ENCODE measurements at places on chromosomes 11 and 22.

- DNase-seq, result no peak
Measured at GRCh38 chr11:7490054-7490453, 4.7 kb downstream of the OLFML1 start.

DNA sequence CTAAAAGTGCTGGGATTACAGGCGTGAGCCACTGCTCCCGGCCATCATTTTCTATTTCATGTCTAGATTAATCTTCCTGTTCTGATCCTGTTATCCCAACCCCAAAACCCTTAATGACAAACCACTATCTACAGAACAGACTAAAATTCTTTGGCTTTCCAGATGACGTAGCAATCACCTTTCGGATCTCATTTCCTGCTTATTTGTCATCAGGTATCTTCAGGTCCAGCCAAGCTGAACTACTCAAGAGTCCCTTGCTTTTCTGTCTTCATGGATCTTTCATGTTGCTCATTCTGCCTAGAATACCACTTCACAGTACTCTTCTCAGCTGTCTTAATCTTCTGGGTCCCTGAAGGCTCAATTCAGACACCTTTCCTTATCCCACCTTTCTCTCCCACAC lies 27.4 kb upstream of the IPO7 start:
- DNase-seq, result no peak

DNA sequence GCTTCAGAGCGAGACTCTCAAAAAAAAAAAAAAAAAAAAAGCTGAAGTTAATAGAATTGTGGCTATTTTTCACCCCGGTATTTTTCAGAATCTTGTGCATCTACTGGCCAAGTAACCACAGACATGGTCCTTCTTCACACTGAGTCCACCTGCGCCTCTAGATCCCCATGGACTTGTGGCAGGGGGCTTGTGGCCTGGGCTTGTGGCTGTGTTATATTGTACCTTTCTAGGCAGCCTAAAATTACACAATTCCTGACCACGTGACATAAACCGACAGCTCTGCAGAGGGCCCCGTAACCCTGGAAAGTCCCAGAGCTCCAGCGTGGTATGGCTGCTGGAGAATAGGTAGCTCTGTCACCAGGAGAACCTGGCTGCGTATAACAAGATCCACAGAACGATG lies 10.9 kb upstream of the NAALADL1 start:
- DNase-seq, result no peak

DNA sequence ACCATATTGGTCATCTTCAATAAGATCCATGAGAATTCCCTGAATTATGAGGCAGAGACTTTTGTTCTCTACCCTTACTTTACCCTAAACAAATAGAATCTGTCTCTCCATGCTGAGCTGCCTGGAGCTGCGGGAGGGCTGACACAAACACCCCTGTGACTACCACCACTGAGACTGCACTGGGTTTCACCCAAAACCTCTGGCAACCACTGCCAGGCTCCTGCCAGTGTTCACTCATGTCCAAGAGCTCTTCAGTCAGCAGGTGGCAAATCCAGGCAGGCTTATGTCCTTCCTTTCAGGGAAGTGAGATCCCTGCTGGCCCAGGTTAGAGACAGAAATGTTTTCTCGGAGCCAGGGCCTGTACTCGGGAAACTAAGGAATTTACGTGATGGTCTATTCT lies 1105.3 kb downstream of the LRRC4C start:
- DNase-seq, result no peak

GRCh38 chr11:114318361-114318760 lies 22.2 kb downstream of the NNMT start:
- no peak for DNase-seq

- no peak for DNase-seq
Measured at GRCh38 chr11:23696688-23697415, 800.0 kb upstream of the LUZP2 start.

DNA sequence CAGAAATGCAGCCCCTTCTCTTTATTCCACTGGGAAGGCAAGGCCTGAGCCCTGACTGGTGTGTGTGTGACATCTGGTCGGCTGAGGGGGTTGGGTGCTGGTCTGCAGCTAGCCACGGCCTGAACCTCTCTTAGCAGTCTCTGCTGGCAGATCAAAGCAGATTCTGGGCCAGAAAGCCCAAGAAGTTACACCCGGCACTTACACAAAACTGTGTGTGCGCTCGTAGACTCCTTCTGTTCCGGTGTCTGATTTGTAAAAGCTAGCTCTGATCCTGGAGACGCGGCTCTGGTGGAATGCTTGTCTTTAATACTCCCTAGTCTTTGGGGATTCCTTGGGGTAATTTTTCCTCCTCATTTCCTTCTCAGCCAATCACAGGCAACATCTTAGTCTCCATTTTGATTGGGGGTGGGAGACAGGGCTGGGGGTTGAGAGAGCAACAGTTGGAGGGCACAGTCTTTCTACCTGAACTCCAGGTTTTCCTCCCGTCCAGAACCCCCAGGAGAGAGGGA lies 5.5 kb downstream of the PKNOX2 start:
- no peak for DNase-seq

DNA sequence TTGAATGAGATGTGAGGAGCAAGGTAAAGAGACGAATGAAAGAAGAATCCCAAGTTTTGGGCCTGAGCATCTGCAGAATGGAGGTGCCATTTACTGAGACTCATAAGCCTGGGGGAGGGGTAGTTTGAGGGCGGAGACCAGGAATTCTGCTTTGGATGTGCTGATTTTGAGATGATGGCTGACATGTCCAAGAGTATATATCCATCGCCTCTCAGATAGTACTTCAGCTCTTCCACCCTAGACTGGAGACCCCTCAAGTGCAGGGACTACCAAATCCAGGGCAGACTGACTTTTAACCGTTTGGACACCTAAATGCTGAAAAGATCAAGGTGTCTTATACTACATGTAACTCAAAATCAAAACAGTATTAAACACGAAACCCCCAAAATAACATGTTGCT lies 1.3 kb upstream of the SDF2L1 start:
- no peak for DNase-seq

DNA sequence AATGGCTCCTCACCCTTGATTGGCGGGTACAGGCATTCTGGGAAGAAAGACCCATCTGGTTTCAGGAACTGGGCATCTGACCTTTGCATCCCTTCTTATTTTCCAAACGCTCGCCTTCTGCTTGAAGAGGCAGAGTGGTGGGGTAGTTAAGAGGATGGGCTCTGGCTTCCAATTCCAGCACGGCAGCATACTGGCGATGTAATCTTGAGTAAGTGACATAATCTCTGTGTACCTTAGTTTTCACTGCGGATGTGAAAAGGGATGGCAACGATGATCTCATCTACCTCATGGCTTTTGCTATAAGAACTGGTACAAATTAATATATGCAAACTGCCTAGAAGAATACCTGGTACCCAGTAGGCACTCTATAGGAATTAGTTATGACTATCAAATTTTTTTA lies 10.0 kb upstream of the TIMP3 start:
- no peak for DNase-seq

- DNase-seq, result no peak
Measured at GRCh38 chr22:44625421-44625760, 76.6 kb upstream of the PRR5 start.

DNA sequence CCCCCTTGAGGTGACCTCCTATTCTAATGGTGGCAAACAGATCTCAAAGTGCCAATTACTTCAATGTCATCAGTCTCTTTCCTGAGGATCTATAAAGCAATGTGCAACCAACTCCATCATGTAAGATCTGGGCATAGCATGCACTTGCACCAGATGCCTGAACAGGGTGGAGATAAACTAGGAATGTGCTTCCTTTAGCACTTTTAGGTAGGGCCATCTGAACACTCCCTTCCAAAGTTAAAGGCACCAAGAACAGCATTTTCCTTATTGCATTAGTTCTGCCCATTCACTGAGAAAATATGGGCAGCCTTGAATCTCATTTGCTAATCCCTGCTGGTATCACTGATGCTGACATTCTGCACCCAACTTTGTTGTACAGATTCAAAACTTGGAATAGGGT lies 112.0 kb downstream of the SGSM3 start:
- no peak for DNase-seq

GRCh38 chr11:132463295-132464002 lies 1068.9 kb downstream of the OPCML start:
- DNase-seq, result no peak

- no peak for DNase-seq
Measured at GRCh38 chr11:131073167-131073566, 156.9 kb upstream of the SNX19 start.

GRCh38 chr22:48520884-48521588 lies 1306.6 kb downstream of the BRD1 start:
- DNase-seq, result no peak

GRCh38 chr11:132064987-132065620 lies 694.7 kb downstream of the NTM start:
- no peak for DNase-seq

DNA sequence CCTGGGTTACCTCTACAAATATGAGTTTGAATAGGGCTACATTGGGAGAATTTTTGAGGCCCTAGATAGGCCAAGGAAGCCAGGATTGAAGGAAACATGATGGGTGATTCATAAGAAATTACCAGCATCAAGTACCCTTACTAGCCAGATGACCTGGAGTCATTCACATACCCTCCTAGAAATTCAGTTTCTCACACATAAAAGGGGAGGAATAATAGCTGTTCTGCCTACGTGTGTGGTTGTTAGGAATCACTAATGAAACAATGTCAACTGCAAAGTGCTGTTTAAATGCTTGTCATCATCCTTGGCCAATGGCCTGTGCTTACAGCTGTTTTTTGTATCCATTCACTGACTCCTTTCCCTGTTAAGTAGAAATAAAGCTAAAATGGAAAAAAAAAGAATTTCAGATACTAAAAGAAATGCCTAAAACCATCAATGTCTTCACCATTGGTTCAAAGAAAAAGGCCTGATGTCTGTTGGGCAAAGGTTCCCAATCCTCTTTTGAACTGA lies 114.4 kb downstream of the NCAM1 start:
- no peak for DNase-seq

GRCh38 chr11:47512701-47513100 lies 40.2 kb downstream of the CELF1 start:
- DNase-seq, result no peak

DNA sequence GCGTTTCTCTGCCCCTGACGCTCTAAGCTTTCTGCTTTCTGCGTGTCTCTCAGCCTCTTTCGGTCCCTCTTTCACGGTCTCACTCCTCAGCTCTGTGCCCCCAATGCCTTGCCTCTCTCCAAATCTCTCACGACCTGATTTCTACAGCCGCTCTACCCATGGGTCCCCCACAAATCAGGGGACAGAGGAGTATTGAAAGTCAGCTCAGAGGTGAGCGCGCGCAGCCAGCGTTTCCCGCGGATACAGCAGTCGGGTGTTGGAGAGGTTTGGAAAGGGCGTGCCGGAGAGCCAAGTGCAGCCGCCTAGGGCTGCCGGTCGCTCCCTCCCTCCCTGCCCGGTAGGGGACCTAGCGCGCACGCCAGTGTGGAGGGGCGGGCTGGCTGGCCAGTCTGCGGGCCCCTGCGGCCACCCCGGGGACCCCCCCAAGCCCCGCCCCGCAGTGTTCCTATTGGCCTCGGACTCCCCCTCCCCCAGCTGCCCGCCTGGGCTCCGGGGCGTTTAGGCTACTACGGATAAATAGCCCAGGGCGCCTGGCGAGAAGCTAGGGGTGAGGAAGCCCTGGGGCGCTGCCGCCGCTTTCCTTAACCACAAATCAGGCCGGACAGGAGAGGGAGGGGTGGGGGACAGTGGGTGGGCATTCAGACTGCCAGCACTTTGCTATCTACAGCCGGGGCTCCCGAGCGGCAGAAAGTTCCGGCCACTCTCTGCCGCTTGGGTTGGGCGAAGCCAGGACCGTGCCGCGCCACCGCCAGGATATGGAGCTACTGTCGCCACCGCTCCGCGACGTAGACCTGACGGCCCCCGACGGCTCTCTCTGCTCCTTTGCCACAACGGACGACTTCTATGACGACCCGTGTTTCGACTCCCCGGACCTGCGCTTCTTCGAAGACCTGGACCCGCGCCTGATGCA lies at the start of gene MYOD1:
TSS of gene MYOD1 (plus strand) at position 544 of the 910 bp plus-strand sequence. CDS start at position 756, 212 bp downstream.
- no peak for DNase-seq

DNA sequence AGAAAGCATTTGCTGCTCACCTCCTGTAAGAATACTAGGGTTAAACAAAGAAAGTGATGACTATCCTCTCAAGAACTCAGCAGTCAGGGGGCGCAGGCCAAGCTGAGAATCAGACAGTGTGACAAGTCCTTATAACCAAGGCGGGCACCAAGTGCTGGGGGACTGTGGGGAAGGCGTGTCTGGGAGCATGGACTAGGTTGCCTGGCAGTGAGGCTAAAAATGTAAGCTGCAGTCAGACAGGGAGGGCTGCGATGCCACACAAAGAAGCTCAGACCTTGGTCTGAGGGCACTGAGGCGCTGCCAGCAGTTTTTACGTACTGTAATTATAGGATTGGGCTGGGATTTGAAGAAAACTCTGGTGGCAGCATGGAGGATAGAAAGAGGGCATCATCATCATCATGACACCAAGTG lies 73.7 kb downstream of the FLI1 start:
- no peak for DNase-seq

DNA sequence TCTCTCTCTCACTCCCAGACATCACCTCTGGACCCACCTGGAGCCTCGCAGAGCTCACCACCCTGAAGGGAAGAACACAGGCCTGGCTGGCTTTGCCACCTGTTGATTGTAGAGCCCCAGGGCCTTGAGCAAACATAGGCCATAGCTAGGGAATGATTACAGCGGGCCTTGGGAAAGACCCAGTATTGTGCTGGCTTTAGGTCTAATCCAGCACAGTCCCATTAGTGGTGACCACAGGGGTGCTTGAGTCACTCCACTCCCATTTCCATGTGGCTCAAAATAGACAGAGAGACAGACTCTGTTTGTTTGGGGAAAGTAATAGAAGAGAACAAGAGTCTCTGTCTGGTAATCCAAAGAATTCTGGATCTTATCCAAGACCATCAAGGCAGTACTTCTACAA lies 42.7 kb upstream of the FAM181B start:
- no peak for DNase-seq

GRCh38 chr11:68199295-68199987 lies 13.7 kb downstream of the KMT5B start:
- DNase-seq, result no peak

DNA sequence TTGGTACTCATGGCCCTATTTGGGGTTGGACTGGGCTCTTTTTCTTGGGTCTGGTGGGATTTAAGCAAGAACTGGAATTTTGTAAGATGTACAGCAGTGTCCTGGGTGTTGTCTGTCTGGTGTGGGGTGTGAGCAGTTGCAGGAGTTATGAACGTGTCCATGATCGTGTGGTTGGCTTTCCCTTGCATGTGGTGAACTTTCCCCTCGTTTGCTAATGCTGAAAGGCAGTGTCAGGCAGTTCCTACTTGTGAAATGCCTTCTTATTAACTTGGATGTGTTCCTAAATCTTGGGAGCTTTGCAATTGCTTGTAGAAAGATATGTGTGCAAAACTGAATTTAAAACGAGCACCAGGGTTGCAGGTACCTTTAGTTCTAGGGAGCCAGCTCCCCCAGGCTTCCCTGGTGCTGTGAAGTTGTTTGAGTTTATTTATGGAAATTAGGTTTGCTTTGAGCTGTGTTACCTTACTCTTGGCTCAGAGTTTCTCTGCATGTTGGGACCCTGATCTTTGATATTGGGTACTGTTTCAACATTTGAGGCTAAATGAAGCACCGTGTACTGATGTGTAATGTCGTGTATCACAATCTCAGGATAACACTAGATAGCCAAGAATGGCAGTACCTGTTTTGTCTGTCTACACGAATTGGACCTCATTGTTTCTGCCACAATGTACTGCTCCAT lies 35.8 kb upstream of the HSD17B12 start:
- no peak for DNase-seq

All from activated T-cell treated with anti-CD3 and anti-CD28 coated beads for 4 hours (primary cell).